ENCODE measurements at places on chromosomes 1 and 21.
A peak's percentile ranks its signal among the peaks of the same experiment; 100 is the strongest.

- DNase-seq, result peak; percentile 45
Measured at GRCh38 chr21:30072496-30072895, 94.1 kb downstream of the CLDN17 start.

GRCh38 chr1:203289281-203289981 is 15.9 kb upstream of the BTG2 start:
- no peak for DNase-seq

- no peak for DNase-seq
Measured at GRCh38 chr1:220045356-220046051, 801 bp downstream of the EPRS1 start.

- no peak for DNase-seq
Measured at GRCh38 chr1:53653200-53653575, 85.8 kb downstream of the GLIS1 start.

DNA sequence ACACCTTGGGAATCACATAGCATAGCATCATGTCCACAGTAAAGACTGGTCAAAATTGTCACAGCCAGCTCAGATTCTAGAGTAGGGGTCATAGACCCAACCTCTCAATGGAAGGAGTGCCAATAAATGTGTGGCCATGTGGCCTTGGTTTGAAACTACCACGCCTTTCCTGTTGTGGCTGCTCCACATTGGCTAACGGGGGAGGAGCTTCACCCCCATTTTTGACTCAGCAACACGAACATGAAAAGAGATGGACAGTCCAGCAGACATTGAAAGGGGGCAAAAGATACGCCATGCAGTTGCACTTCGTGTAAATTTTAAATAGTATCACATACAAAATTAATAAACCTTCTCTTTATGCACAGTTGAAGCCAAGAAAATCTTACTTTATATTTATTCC is 78.4 kb upstream of the HIVEP3 start:
- DNase-seq, result no peak

- no peak for DNase-seq
Measured at GRCh38 chr1:43015269-43015668, 56.6 kb upstream of the SLC2A1 start.

DNA sequence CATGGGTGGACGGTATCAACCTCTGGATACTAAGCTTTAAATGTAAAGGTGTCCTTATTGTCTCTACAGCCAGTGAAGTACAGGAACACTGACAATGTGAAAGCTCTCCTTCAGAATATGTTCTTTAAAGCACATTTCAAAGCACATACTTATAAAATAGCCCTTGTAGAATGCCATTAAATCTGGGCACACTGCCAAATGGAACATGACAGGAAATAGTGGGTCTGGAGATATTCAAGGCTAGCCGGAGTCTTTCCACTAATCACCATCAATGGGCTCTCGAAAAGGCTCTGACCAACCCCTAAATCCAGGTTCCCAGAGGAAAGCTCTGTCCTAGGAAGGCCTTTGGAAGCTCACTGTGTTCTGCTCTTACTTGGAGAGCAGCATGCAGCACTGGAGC is 46.6 kb downstream of the PLD5 start:
- no peak for DNase-seq

- DNase-seq, result no peak
Measured at GRCh38 chr1:19096036-19096833, 113.8 kb downstream of the UBR4 start.

- DNase-seq, result no peak
Measured at GRCh38 chr1:35481229-35481628, 76.0 kb downstream of the KIAA0319L start.

DNA sequence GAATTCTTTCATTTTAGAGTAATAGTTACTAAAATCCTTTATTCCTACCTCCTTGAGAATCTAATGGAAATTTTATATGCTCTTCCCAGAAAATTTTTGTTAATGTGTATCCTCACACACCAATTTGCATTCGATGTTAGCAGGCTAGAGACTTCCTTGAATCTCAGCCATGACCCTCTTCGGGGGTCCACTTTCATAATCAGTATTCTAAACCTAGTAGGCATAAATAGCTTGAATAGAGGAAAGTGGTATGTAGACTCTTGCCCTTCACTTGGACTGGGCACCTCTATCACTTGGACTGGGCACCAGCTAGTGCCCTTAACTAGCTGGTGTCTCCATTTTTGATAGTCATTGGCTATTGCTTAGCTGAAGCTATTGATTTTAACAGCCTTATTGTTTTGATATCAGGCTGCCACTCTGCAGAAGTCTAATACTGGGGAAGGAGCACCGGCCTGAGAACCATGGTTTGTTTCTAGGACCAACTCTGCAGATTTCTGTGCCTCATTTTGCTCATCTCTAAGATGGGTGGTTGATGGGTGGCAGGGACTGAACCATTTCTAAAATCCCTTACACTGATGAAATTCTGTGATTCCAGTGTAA is 42.8 kb downstream of the MRPL39 start:
- DNase-seq, result no peak

DNA sequence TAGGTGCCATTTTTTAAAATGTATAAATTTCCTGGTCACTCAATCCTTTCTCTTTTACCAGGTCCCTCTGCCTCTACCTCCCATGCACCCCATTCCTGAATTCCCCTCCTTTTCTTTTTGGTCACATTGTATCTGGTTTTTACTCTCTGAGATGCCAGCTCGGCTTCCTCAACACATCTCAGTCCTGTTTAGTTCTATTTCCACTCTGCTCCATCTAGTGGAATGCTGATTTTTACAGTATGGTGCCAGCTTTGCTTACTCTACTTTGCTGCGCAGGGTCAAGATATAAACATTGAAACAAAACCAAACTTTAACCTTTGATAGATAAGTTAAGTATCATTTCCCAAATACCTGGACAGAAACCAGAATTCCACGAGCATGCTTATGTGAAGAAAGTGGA is 96.0 kb downstream of the ESRRG start:
- no peak for DNase-seq

- DNase-seq, result no peak
Measured at GRCh38 chr1:157231846-157232525, 93.8 kb upstream of the ETV3 start.

DNA sequence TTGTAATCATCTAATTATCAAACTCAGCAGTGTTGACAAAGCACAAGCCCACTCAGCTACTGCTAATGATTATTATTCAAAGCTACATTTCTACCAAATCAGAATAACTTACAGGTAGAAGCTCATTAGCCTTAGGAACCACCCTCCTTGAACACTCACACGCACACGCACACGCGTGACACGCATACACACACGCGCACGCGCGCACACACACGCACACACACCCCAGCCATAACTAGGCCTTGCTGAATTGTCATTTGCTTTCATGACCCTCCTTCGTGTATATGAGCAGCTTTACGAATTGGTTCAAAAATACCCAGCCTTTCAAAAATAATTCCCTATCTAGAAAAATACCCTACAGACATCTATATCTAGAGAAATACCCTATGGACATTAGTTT is 195.6 kb downstream of the SMYD3 start:
- no peak for DNase-seq

GRCh38 chr21:35136586-35137219 is 87.6 kb upstream of the RUNX1 start:
- DNase-seq, result peak; percentile 71

DNA sequence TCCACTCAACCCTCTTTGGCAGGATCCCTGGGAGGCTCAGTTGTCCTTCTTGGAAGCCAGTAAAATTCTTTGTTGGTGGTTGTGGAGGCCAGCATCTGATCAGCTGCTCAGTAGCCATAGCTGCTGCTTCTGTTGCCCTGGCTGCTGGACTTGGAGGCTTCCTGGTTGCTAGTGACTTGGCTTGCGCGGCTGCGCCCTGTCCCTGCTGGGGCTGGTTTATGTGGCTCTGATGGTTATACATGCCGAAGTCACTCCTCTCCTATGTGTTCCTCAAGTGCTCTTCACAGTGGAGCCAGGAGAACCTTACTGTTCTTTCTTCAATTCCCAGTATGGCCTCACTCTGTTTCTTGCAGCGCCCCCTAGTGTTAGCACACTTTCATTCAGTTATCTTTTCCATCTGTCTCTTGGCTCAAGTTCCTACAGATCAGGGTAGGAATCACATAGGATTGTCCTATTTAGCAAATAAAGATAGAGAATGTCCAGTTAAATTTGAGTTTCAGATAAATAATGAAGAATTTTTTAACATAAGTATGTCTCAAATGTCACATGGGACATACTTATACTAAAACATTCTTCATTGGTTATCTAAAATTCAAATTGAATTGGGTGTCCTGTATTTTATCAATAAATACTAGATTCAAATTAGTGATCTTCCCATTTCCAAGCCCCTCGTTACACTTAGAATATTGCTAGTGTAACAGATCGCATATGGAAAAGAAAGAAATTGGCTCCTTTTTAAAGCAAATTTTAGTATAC is 176.5 kb downstream of the TGFB2 start:
- DNase-seq, result no peak

- no peak for DNase-seq
Measured at GRCh38 chr1:205353612-205354011, 3.1 kb downstream of the KLHDC8A start.

DNA sequence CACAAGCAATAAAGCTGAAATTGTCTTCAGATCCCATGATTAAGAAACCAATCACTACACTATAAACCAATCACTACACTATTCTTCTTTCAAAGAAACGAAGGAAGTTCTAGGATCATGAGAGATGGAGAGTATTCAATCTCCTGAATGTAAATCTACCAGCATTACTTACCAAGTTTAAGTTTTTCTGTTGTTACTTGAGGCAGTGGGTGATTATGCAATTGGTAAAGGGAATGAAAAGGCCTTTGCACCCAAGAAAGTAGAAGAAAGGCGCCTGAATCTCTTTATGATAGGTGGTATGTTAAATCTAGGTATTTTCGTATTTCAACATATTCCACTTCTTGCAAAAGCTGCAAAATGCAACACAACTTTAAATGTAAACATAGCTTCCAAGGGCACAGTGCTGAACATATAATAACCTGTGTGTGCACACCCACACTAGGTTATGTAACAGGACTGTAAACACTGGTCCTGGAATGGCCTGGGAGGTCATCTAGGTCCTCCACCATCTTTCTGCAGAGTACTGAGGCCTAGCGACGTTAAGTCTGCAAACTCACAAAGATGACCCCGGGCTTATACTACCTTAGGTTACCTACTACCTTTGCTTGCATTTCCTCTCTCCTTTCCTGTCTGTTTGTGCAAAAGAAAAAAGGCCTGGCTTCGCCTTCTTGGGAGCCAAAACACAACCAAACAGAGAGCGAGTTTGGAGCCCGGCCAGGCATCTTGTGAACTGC is 1.1 kb upstream of the UAP1 start:
- no peak for DNase-seq

DNA sequence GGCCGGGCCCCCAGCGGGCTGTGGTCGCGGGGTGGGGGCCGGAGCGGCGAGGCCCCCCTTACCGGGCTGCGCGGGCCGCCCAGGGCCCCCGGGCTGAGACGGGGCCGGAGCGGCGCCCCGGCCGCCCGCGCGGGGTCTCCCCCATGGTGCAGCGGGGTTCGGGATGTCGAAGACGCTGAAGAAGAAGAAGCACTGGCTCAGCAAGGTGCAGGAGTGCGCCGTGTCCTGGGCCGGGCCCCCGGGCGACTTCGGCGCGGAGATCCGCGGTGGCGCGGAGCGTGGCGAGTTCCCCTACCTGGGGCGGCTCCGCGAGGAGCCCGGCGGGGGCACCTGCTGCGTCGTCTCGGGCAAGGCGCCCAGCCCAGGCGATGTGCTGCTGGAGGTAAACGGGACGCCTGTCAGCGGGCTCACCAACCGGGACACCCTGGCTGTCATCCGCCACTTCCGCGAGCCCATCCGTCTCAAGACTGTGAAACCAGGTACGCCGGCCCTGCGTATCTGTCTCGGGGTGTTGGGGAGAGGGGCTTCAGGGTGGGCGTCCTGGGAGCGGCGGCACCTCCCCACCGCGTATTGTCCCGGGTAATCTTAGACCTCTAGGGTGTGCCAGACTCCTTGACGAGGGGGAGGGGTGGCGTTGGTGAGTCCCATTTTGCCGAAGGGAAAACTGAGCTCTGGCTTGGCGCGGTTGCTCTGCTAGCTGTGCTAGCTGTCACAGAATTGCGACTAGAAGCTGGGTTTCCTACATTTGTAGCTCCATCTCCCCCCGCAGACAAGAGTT is 745 bp downstream of the MAGI3 start:
- DNase-seq, result no peak

DNA sequence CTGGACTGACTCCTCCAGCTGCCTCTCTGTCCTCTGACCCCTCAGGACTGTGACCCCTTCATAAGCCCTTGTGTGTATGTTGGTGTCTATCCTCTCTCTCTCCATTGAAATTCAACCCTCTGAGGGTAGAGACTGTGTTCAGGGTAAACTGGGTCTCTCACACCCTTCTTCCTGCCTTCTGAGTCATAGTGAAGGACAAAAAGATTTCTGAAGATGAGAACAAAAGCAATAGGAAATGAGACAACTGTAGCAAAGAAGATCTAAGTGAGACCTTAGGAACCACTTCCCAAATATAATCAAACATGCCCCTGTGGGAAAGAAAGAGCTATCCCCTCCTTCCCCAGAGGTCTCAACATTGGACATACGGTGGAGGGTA is 16.9 kb downstream of the NUAK2 start:
- DNase-seq, result no peak

DNA sequence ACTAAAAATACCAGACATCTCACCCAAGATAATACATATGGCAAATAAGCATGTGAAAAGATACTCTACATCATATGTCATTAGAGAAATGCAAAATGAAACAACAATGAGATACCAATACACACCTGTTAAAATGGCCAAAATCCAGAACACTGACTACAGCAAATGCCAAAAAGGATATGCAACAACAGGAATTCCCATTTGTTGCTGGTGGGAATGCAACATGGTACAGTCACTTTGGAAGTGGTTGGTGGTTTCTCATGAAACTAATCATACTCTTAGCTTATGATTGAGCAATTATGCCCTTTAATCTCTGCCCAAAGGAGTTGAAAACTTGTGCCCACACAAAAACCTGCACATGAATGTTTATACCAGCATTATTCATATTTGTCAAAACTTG is 6.4 kb upstream of the RGS2 start:
- DNase-seq, result no peak

DNA sequence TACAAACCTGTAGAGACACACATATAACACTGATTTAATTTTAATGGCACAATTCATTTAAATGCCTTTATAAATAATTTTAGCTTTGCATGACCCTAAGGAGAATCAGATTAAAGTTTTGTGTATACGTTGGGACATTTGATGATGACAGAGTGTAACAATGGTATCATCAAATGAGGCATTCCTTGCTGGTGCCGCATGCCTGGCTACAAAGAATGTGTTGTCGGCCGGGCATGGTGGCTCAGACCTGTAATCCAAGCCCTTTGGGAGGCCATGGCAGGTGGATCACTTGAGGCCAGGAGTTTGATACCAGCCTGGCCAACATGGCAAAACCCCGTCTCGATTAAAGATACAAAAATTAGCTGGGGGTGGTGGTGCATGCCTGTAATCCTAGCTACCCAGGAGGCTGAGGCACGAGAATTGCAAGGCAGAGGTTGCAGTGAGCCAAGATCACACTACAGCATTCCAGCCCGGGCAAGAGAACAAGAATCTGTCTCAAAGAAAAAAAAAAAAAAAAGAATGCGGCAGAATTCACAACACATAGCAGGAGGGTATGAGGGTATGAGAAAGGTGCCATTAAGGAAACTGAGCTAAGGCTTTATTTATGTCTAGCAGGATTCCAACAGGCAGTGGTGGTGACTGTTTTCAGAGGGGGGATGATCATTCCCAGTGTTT is 58.9 kb downstream of the PTPN14 start:
- DNase-seq, result no peak

Measured in brain microvascular endothelial cell (primary cell).